HepG2 (cell line): ENCODE measurements at places on chromosomes 2 and 18.

- H3K4me1 ChIP-seq: peaks cover 13% of the 10 kb centered on the region; the same call in 1 of the 2 replicates
- no peaks in the 10 kb centered on the region for H3K36me3 ChIP-seq
- H3K27ac ChIP-seq: no peak overlapping the region
- no peak overlapping the region for H3K4me3 ChIP-seq
- H3K27me3 ChIP-seq: no peaks in the 10 kb centered on the region
These were observed 629.6 kb upstream of the FANCL start for GRCh38 chr2:58870704-58871103.

- H3K27ac ChIP-seq: no peak overlapping the region
- H3K4me1 ChIP-seq: no peaks in the 10 kb centered on the region
- no peaks in the 10 kb centered on the region for H3K27me3 ChIP-seq
- H3K4me3 ChIP-seq: no peak overlapping the region
These were observed 5.1 kb downstream of the AFF3 start for GRCh38 chr2:100137318-100137717.

- no peaks in the 10 kb centered on the region for H3K4me1 ChIP-seq
- no peak overlapping the region for H3K27ac ChIP-seq
- H3K27me3 ChIP-seq: no peaks in the 10 kb centered on the region; the same call in 1 of the 2 replicates
- no peaks in the 10 kb centered on the region for H3K36me3 ChIP-seq
- DNase-seq: no peak
These were observed 36.9 kb upstream of the SLC14A1 start for GRCh38 chr18:45686891-45687611.

GRCh38 chr2:99404039-99404796 lies 67.0 kb downstream of the EIF5B start:
- peaks cover 65% of the 10 kb centered on the region for H3K36me3 ChIP-seq
- H3K27ac ChIP-seq: peak overlapping the region; percentile 70
- no peak overlapping the region for H3K4me3 ChIP-seq
- peaks cover 30% of the 10 kb centered on the region for H3K4me1 ChIP-seq

GRCh38 chr2:127091886-127092285 lies 15.1 kb downstream of the BIN1 start:
- no peaks in the 10 kb centered on the region for H3K4me1 ChIP-seq
- H3K36me3 ChIP-seq: no peaks in the 10 kb centered on the region
- H3K27me3 ChIP-seq: peaks cover 5% of the 10 kb centered on the region; the same call in 1 of the 2 replicates
- H3K4me3 ChIP-seq: no peak overlapping the region
- H3K27ac ChIP-seq: no peak overlapping the region

- no peaks in the 10 kb centered on the region for H3K36me3 ChIP-seq
- no peak overlapping the region for H3K4me3 ChIP-seq
- no peak for DNase-seq
- H3K27me3 ChIP-seq: peaks cover 3% of the 10 kb centered on the region; the same call in 1 of the 2 replicates
- no peaks in the 10 kb centered on the region for H3K4me1 ChIP-seq
These were observed 789.0 kb upstream of the RAB6C start for GRCh38 chr2:129190494-129190893.

DNA sequence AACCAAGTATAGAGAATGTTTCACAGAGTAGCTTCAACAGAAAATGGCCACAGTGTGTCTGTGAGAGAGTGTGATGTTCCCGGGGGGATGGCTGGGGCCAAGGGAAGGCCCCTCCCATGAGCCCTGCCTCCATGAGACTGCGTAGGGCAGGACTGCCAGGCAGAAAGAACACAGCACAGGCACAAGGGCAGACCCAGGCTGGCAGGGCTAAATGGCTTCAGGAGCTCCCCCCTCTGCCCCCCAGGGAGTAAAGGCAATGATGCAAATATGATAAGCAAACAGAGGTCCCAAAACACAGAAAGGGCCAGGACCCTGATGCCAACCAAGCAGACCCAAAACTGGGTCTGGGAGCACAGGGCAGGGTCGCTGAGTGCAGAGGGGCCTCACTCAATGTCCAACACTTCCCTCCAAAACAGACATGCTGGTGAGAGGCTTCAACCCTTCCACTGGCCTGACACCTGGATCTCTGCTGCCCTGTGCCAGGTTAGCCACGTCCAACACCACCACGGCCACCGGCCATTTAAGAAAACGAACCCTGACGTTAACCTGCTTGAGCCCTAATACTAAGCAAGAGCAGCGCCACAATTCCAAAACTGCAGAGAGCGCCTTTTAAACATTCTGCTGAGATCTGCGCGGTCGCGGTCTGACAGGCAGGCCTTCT lies 90.3 kb downstream of the HDAC4 start:
- DNase-seq: no peak
- H3K4me3 ChIP-seq: no peak overlapping the region
- no peaks in the 10 kb centered on the region for H3K4me1 ChIP-seq
- no peaks in the 10 kb centered on the region for H3K36me3 ChIP-seq
